Dermis blood vessel endothelial cell (primary cell): ENCODE measurements at places on chromosomes 4 and X. TPM values are rescaled to one million over a fixed set of nuclear protein-coding genes. Genes with fewer than 3 reads are reported as not detected.
A peak's percentile ranks its signal among the peaks of the same experiment; 100 is the strongest.

DNA sequence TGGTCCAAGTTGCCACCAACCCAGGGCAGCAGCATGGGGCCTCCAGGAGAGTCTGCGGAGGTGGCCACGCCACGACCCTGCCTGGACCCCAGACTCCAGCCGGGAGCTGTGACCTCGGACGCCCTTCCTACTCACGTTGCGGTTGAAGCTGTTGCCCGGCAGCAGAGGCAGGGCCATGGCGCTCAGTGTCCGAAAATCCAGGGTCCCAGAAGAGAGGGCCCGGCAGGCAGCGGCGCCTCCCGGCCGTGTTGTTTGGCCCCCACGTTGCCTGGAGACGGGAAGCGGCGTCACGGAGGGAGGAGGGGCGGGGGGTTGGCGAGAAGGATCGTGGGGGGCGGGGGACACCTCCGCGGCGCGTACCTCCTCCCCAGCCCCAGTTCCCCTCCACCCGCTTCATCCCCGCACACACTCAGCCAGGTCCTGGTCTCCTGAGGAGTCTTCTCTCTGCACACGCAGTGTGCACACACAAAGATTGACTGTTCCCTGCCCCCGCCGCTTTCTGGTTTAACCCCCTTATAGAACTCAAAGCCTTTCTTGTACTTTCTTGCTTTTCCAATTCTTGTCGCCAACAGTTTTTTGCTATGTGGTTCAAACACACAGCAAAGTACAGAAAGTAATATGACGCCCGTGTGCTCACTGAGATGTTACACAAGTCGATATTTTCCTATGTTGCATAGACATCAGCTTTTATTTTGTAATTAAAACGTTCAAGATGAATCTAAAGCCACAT lies at the start of gene EFHC2:
Gene EFHC2 (minus strand): TSS at position 261 of the 730 bp plus-strand sequence. CDS start 84 bp downstream, at position 177.
- peak; percentile 5 for DNase-seq

DNA sequence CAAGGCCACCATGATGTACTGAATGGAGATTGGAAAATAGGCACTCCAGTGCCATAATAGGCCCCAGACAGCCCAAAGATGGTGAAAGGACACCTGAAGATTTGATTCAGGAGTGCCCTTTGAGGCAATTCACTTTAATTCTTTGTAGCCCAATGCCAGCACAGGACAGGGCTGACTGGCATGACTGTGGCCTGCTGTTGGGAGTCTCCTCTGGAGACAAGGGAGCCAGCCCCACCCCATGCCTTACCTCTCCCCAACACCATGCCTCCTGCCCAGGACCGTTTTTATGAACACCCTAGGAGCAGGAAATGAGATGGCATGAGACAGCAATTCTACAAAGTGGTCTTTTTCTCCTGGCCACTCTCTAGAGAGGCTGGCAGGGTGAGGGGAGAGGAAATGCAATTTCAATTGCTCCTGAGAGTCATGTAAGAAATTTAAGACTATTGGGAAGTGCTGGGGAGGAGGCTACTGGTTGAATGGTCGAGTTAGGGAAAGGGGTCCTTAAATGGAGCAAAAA lies 94.2 kb upstream of the MAMLD1 start:
- no peak for DNase-seq

DNA sequence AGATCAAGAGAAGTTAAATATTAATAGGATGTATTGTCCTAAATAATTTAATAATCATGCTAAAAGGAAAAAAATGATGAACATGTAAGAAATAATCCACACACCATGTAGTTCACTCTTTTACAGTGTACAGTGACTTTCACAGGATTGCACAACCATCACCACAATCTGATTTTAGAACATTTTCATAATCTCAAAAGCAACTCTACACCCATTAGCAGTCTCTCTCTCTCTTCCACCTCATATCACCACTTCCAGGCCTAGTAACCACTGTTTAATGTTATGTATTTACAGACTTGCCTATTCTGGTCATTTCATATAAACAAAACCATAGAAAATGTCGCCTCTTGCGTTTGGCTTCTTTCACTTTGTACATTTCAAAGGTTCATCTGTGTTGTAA lies 153.4 kb downstream of the FSTL5 start:
- DNase-seq, result no peak

GRCh38 chrX:70169281-70169680 lies 8.0 kb upstream of the DGAT2L6 start:
- DNase-seq, result no peak

GRCh38 chr4:179664430-179665027 lies 2222.3 kb upstream of the AGA start:
- DNase-seq, result no peak

GRCh38 chr4:3290476-3290875 lies 2.3 kb upstream of the RGS12 start:
- no peak for DNase-seq

DNA sequence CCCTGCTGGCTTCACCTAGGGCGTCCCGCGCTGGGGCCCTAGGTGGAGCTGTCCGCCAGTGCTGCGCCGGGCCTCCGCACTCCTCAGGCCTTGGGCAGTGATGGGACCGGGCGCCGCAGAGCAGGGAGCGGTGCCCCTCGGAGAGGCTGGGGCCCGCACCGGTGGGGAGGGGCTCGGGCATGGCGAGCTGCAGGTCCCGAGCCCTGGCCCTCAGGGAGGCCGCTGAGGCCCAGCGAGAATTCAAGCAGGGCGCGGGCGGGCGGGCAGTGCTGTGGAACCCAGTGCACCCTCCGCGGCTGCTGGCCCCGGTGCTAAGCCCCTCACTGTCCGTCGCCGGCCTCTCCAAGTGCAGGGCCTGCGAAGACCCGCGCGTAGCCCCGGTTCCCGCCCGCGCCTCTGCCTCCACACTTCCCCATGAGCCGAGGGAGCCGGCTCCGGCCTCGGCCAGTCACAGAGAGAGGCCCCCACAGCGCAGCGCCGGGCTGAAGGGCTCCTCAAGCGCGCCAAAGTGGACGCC lies 565.1 kb upstream of the NDST4 start:
- DNase-seq, result no peak

Gene NCAPG
- total RNA-seq, result 16.2 and 78.7 TPM in 2 replicates
